ENCODE measurements at places on chromosomes 2 and 18.

DNA sequence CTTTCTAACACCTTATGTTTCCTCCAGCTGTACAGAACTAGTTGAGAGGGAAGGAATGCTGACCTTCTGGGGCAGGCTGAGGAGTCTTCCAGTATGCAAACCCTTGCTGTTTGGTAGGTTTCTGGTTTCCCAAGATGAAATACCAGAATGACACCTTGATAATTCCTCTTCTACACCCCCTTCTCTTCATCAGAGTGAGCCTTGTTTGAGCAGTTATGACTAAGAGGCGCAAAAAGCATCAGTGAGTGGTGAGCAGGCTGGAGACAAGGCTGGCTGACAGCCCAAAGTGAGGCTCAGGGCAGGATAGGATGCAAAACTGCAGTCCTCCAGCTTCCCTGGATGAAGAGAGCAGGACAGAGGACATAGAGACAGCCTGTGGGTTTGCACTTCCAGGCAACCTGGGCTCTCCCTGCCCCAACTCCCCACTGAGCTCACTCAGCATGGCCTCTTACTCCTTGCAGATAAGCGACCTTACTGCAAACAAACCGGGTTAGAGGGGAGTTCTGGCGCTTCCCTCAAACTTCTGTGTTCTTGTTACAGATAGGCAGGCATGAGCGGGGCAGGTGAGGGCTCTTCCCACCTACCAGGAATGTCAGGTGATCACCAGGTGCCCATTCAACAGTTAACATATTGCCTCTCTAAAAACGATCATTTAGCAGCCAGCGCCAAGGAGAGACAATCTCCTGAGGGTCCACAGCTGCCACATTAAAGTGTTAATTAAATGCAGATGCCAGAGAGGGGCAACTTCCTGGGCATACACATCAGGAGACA, 5.4 kb downstream of the MPPE1 start:
- no peak for DNase-seq

GRCh38 chr18:54119524-54120019, 104.9 kb downstream of the MBD2 start:
- no peak for DNase-seq

DNA sequence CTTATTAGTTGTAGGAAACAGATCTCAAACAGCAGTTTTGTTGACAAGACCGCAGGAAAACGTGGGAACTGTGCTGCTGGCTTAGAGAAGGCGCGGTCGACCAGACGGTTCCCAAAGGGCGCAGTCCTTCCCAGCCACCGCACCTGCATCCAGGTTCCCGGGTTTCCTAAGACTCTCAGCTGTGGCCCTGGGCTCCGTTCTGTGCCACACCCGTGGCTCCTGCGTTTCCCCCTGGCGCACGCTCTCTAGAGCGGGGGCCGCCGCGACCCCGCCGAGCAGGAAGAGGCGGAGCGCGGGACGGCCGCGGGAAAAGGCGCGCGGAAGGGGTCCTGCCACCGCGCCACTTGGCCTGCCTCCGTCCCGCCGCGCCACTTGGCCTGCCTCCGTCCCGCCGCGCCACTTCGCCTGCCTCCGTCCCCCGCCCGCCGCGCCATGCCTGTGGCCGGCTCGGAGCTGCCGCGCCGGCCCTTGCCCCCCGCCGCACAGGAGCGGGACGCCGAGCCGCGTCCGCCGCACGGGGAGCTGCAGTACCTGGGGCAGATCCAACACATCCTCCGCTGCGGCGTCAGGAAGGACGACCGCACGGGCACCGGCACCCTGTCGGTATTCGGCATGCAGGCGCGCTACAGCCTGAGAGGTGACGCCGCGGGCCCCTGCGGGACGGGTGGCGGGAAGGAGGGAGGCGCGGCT, at the start of gene TYMS:
TSS of gene TYMS (plus strand) at position 343 of the 690 bp plus-strand sequence. CDS start at position 433, 90 bp downstream.
- DNase-seq = no peak

DNA sequence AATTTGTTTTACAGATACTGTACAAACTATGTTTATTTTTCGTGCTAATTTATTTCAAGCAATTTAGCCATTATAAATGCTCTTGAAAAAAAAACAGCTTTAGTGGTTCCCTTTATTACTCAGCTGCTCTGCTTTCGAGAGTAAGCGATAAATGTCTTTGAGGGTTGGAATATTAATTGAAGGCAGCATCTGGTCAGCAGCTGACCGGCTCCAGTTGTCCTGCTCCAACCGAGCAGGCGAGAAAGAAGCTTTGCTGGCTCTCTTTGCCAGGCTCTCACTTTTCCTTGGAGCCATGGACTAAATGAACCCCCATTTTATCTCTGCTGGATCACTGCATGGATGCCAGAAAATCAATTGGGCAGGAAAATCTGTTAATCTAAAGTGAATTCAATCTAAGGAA, 147.4 kb downstream of the LNPK start:
- DNase-seq = no peak

- no peak for DNase-seq
These were observed 4.6 kb downstream of the NEU2 start for GRCh38 chr2:233037078-233037477.

DNA sequence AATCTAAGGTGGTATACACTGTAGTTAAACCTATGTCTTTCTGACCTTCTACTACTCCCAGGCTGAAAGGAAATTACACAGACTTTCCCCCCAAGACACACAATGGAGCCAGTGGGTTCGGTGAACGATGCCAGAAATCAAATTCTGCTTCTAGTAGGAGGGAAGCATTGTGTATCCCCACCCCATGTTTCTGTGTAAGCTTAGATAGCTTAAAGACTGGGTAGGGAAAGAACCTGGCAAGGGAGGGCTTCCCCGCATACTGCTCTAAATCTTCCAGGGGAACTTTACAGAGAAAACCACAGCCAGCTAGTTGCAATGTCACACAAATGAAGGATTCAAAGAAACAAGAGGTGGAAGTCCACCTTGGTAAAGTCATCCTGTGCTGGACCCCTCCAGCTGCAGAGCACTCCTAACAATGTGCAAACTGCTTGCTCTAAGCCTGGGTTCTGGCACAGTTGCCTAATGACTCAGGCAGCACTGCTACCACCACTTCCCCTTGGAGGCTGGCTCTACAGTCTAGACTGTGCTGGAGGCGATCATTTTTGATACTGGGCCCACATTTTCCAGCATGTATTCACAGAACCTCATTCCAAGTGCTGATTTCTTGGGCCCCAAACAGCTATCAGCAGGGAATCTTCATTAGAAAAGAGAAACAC, 47.5 kb downstream of the TRIB2 start:
- no peak for DNase-seq

DNA sequence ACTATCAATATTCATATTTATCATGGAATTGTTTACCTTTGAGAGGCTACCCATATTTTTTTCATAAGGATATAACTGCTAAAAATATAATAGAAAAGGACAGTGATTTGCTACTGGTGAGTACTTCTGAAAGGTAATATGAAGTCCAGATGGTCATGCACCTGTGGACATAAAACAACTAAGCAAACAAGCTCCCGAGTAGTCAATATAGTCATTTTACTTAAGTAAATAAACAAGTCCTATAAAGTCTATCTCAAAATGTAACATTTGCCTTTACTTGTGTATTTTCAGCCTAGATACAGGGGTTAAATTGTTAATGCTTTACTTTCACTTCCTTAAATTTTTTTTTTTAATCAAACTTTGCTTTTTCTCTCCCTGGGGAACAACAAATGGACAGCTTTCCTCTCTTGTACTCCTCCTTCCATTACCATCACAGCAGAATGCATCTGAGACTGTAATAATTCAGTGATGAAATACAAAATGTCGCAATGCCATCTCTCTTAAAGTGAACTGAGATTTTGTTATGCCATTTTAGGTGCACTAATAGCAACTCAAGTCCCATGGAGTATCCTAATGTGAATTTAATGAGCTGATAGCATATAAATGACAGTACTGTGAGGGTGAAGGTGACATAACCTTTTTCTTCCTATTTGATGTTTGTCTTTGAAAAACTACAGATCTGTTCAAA, 1325.4 kb upstream of the ZEB2 start:
- no peak for DNase-seq

GRCh38 chr2:36271266-36271665, 84.3 kb upstream of the CRIM1 start:
- no peak for DNase-seq

DNA sequence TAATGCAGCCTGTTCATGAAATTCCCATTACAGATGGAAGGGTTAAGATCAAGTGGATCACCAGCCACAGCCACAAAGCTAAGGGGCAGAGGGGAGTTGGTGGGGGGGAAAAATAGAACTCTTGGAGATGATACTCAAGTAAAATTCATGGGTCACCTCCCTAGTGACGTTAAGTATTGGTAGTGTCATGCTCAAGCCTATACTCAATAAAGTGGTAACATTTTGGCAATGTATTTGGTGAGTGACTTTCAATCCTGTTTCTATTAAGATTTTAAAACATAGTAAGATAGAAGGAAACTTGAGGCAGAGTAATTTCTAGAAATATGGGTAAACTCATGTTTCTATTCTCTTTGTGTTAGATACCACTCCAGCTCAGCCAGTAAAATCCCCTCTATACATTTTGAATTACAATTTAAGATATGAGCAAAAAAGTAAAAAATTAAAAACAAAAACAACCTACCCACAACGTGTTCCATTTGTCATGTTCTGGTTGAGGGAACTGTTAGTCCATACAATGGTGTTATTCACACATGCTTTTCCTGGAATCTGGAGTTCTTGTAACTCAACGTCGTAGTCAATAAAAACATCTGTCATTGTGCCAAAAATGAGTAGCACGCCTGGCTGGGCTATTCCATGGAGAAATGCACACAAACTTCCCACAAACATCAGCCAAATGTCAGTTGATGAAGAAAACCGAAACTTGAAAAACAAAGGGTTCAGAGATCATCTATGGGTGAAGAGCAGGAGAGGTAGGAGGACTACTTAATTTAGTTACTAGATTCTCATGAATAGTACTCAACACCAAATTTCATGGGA, 18.1 kb downstream of the ABCB11 start:
- no peak for DNase-seq

GRCh38 chr2:236618370-236618769, 48.7 kb downstream of the ACKR3 start:
- no peak for DNase-seq

DNA sequence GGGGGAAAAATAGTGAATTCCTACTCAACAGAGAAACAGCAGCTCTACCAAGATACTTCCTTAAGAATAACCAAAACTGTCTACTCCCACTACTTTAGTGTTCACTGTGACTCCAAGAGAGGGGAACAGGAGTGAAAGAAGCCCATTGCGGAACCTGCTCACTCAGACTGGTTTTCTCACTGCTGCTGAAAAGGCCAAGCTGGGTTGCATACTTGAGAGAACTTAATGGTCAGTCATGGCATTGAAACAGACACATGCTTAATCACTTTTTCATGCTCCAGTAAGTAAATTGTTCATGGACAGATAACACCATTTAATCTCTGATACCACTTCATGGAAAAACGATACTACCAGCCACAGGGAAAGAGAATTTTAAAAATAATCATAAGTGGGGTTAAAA, 35.7 kb upstream of the SLC8A1 start:
- no peak for DNase-seq

DNA sequence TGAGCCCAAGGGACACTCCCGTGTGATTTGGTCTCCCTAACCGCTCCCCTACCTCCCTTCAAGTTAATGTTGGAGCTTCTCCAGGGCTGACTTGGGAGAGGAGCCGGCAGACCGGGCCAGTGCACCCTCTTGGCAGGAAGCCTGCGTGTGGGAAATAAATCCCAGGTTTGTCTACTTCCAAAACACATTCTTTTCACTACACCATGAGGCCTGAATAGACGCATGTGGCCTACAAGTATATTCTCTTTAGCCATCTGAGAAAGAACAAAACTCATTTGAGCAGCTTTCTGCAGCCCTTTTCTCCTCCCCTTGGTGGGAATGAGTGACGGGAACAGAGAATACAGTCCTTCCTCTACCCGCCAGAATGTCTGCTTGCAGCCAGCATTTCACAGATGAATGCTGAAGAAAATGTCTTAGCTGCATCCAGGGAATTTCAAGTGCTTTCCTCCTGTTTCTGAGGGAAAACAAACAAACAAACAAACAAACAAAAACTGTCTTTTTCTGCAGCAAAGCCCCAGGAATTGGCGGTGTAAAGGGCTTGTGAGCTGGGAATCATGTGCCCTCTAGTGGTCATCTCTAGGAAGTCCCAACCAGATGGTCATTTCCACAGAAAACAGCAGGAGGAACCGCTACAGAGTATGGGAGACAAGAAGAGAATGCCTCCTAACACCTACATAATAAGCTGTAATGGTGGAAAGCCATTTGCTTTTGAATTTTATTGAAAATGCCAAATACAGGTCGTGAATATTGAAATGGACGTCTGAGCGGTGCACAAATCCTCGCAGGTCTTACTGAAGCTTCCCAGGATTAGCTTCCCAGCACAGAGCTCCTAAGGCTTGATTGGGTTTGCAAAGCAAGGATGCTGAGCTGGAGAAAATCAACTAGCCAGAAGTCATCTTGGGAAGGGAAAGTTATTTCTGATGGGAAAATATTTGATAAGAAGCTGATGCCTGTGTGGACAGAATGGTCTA, 41.2 kb upstream of the DAPL1 start:
- DNase-seq = no peak

DNA sequence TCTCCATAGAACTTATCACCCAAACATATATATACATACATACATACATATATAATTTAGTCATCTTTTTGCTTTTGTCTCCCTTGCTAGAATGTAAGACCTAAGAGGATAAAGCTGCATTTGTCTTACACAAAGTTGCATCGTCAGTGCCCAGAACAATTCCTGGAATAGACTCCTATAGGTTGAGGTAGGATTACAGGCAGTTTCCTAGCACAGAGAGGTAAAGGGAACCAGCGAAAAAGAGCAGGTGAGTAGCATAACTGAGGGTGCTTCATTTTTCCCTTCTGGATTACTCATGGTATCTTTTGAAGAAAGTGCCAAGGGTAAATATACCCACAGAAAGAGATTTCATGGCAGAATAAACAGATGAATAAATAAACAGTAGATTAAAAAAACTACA, 68.1 kb upstream of the AMMECR1L start:
- DNase-seq = no peak

- DNase-seq = no peak
These were observed 397.6 kb upstream of the LRATD1 start for GRCh38 chr2:14234911-14235310.

GRCh38 chr2:53448591-53448990, 319.0 kb upstream of the CHAC2 start:
- no peak for DNase-seq

- no peak for DNase-seq
These were observed 271.4 kb upstream of the POU3F3 start for GRCh38 chr2:104582471-104582870.

GRCh38 chr2:17104454-17104853, 413.8 kb downstream of the RAD51AP2 start:
- no peak for DNase-seq
